KBM-7 (cell line): ENCODE measurements at places on chromosomes 5 and 9.

DNA sequence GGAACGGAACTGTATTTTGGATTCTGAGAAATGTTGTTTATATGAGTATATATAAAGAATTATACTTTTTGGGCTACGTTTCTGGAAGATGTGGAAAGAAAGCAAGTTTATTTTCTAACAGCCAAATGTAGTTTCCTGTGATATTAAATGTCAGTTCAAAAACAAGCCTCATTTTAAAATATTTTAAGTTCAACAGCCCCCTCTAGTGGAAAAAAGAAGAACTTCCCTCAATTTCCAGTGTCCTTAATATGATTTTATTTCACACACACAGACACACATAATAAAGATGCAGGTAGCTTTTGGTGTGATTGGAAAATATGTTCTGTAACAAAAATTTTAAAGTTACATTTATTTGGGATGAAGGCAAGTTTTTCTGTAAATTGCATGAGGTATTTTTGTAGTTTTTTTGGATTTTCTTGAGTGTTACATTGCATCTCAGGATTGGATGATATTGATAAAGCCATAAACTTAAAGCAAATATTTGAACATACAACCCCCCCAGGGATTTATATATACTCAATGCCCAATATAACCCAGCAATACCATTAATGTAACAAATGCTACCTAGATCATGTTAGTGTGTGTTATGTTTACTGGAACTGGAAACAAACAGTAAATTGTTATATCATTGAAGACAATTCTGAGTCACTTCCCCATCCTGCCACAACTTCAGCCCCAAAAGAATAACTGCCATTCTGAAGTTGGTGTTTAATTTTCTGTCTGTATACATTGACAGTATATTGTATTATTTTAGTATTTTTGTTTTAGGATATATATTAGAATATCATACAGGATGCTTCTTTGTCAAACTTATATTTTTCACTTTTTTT lies 54.0 kb downstream of the CCDC171 start:
- peak; percentile 89 for DNase-seq

GRCh38 chr9:21852754-21853153 lies 50.3 kb downstream of the MTAP start:
- no peak for DNase-seq

GRCh38 chr5:42572313-42572712 lies 149.1 kb downstream of the GHR start:
- no peak for DNase-seq

GRCh38 chr9:107504585-107505455 lies 15.3 kb upstream of the KLF4 start:
- no peak for DNase-seq

GRCh38 chr5:78050888-78051287 lies 243.6 kb downstream of the AP3B1 start:
- no peak for DNase-seq

GRCh38 chr9:69981686-69982445 lies 61.8 kb upstream of the MAMDC2 start:
- no peak for DNase-seq

GRCh38 chr5:173229966-173230689 lies 4.9 kb downstream of the NKX2-5 start:
- no peak for DNase-seq

GRCh38 chr5:170408877-170409660 lies 19.9 kb upstream of the KCNMB1 start:
- no peak for DNase-seq

- no peak for DNase-seq
Observed at GRCh38 chr5:139901251-139901575, 105.6 kb downstream of the PSD2 start.

DNA sequence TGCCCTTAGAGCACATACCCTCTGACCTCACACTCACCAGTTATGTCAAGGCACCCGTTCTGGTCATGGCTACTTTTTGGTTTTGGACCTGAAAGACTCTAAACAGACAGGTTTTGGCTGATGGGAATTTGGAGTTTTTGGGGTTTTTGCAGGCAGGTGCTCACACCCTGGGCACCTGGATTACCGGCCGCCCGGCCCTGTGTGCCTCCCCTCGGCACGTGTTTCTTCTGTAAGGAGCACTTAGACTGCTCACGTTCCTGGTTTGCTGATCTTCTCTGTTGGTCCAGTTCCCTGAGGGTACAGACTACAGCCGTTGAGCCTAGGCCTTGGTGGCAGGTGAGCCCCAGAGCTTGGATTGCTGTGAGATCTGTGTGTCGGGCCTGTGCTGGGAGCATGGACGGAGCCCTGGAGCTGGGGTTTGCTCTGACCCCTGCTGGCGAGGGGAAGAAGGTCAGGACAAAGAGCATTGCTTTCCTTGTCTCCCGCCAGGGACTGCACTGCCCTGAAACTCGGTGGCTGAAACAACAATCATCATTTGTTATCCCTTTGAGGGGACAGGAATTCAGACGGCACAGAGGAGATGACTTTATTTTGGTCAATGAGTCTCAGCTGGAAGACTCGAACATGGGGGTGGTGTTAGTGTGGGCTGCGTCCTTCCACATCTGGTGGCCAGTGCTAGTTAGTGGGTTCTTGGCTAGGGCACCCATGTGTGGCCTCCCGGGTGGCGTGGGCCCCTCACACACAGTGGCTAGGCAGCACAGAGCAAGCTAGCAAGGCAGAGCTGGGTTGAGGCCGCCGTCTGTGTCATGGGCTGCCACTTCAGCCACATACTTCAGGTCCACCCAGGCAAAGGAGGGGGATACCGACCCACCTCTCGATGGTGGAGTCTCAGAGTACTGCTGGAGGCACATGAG lies 76.4 kb downstream of the EHMT1 start:
- peak; percentile 53 for DNase-seq

DNA sequence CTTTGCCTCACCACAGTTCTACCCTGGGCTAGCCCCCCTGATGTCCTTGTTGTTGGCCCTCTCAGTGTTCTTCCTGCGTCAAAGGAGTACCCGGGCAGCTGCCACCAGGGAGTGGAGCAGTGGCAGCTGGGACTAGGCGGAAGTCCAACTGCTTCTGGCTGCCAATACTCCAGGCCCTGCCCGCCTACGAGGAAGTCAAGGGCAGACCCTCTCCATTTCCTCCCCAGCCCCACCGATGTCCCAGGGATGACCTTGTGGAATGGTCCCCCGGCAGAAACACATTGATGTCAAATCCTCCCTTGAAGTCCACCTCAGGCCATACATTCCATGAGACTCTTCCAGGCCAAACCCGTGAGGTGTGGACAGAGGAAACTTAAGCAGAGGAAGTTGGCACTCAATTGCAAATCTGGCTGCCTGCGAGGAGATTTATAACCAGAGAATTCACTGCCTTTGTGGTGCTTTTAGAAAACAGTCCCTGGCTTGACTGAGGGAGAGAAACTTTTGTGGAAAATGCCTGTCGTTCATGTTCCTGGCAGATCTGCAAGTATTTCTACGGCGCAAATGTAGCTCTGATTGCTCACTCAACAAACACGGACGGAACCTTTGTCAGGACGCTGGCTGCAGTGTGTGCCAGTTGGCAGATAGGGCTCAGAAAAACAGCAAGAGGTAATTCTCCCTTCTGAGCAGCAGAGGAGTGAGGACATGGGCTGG lies 339.7 kb downstream of the RAB3C start:
- no peak for DNase-seq

- no peak for DNase-seq
Observed at GRCh38 chr9:126925876-126926275, 11.3 kb downstream of the RALGPS1 start.

DNA sequence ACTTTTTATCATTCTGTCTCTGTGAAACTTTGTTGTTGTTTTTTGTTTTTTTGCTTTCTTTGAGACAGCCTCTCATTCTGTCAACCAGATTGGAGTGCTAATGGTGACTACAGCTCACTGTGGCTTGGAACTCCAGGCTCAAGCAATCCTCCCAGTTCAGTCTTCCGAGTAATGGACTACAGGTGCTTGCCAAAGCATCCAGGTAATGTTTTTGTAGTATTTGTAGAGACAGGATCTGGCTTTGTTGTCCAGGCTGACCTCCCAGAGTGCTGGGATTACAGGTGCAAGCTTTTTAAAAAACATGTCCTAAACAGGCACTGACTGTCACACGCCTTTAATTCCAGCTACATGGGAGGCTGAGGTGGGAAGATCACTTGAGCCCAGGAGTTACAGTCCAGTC lies 235.1 kb downstream of the MEF2C start:
- DNase-seq, result no peak

DNA sequence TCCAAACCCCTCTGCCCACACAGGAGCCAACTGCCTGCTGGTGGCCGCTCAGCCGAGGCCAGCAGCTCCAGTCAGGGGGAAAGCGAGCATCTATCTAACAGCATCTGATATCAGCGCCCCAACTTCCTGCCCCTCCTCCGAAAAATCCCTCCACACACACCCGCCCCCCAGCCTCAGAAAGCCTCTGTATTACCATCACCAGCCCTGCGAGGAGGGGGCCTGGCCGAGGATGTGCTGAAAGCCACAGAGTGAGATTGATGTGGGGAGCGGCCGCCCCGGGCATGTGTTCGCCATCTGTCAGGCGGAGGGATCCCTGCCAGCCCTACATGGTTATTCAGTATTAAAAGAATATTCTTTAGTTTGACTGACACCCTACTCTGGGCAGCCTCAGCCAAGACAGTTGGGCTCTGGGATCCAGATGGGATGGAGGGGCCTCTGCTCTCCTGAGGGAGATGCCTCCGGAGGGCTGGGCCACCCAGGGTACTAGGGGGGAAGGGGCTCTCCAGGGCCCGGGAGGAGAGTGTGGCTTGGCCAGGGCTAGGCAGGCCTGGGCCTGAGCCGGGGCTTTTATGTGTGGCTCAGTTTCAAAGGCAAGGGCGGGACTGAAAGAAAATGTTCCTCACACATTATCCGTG lies 98.0 kb downstream of the HSD17B3 start:
- no peak for DNase-seq

GRCh38 chr5:102554082-102554481 lies 55.3 kb upstream of the SLCO6A1 start:
- no peak for DNase-seq

DNA sequence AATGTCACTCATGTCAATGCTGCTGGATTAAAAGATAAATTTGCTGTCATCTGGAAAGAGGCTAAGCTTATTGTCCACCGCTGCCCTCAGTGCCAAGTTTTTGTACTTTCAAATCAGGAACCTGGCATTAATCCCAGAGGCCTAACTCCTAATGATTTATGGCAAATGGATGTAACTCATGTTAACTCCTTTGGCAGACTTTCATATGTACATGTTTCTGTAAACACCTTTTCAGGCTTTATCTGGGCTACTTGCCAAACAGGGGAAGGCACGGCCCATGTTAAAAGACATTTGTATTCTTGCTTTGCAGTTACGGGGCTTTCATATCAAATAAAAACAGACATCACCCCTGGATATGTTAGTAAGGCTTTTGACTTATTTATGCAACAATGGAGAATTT lies 608.0 kb upstream of the ACO1 start:
- DNase-seq, result no peak

DNA sequence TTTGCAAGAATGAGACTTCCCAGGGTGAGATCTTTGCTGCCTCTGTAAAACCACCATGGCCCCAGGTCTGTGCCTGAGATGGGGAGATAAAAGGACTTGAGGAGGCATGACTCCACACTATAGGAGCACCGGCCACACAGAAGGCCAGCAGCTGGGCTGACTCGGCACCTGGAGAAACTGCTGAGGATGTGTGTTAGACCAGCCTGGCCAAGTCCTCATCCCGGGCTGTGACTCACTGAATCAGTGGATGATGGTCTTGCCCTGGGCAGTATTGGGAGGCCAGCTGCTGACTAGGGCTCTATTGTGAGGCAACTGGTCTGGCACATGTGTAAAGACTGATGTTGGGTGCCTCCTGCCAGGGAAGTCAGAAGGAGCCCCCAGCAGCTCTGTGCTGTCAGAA lies 286.2 kb downstream of the ACTL7B start:
- no peak for DNase-seq

DNA sequence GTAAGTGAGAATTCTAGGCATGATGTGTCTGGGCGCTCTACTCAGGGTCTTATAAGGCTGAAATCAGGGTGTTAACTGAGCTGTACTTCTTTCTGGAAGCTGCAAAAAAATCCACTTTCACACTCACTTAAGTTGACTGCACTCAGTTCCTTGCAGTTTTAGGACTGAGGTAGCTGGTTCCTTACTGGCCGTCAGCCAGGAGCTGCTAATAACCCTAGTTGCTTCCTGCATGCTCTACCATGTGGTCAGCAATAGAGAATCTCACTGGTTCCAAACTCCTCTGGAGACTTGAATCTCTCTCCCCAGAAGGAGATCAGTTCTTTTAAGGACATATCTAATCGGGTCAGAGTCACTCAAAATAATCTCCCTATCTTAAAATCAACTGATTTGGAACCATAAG lies 911.2 kb downstream of the EFNA5 start:
- DNase-seq, result peak; percentile 4

- no peak for DNase-seq
Observed at GRCh38 chr5:17241635-17242034, 24.2 kb downstream of the BASP1 start.

DNA sequence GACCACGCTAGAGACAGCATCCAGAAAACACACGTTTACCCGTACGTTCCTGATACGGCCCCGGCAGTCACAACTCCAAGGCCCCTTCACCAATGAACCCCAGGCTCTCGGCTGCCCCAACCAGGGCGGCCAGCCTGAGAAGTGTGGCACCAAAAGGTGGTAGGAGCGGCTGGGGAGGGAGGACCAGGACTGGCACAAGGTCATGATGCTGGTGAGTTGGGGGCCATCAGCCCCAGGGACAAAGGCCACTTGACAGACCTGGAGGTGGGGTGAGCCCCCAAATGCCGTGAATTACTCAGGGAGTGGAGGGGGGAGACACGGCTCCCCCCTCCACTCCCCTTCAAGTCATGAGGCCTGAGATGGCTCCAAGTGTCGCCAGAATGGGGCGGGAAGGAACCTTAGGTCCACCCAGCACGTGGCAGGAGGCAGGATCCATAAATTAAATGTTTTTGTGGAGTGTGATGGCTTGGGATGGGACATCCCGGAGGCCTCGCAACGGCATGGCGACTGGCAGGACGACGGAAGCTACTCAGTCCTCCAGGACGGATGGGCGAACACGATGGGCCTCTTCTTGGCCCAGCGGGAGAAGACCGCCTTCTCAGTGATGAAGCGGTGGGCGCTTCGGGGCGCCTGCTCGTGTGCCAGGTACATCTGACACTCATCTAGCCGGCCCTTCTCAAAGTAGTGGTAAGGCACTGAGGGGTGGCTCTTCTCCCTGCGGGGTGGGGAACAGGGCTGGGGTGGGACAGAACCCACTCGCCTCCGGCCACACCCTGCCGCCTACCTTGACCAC lies 8.7 kb upstream of the ST6GALNAC6 start:
- no peak for DNase-seq

- no peak for DNase-seq
Observed at GRCh38 chr9:18544456-18544855, 70.5 kb downstream of the ADAMTSL1 start.

DNA sequence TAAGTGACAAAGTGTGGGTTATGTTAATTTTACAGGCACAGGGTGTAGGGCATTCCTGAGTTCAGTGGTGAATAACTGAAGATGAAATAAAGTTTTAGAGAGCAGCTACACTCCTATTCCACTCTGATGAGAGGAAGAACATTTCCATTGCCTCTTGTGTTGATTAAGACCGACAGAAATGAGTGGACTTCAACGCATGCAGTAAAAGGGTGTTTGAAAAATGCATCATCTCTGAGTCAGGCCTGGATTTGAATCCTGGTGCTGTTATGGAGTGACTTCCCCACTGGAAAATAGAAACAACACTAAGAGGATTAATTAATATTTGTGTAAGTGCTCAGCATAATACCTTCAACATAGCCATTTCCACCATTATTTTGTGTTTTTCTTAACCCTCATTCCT lies 86.3 kb downstream of the PRR16 start:
- no peak for DNase-seq
